Kidney capillary endothelial cell (primary cell): ENCODE measurements at places on chromosomes 6 and 20.

DNA sequence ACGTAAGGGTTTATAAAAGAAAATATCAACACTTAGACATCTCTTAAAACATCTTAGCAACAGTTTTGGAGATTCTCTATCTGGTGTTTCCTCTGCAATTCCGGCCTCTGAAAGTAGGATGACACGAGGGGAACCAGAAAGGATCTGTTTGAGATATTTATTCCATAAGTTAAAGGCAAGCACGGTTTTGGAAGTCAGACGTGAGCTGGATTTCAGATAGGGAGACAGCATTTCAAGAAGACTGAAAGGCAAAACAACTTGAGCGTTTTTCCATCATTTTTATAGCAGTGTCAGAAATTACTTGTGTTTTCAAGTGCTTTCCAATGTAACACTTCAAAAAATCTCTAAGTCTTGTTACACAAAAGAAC is 52.9 kb upstream of the BTN3A2 start:
- DNase-seq, result no peak

GRCh38 chr6:38708496-38708895 is 5.6 kb upstream of the GLO1 start:
- DNase-seq, result no peak

DNA sequence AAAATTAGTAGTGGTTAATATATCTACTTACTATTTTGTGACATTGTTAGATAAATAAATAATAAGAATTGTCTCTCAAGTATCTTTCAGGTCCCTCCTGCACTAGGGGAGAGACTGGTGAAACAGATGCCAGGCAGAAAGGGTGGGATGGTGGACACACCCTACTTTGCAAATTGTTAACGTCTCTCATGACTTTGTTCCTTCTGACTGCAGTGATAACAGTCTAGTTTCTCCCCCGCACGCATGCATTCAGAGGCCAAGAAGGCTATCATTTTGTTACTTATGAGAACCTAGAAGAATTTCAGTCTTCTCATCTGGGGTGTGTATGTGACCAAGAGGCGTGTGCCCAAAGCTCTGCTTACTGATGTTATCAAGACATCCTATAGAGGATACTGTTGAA is 152.3 kb downstream of the EDN1 start:
- DNase-seq, result no peak

GRCh38 chr6:53139841-53140413 is 8.7 kb downstream of the GCM1 start:
- no peak for DNase-seq

DNA sequence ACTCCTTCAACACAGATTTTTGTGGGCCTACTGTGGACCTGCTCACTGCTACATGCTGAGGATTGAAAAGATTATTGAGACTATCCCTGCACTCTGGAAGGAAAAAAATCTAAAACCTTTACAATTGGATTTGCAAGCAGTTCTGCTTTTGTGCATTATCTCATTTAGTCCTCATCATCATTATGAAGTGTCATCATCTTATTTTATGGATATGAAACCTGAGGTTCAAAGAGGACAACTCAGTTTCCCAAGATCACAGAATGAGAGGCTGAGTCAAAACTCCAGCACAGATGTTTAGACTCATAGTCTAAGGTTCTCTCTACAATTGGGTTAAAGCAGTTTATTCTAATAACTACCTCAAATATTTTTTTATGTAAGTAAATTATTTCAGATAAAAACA is 160.2 kb upstream of the MARCKS start:
- no peak for DNase-seq

GRCh38 chr20:14817101-14817500 is 479.7 kb upstream of the FLRT3 start:
- no peak for DNase-seq
